ENCODE measurements at places on chromosomes 16 and 17.

- no peak for DNase-seq
Observed at GRCh38 chr17:74202938-74203337, 540 bp upstream of the RPL38 start.

DNA sequence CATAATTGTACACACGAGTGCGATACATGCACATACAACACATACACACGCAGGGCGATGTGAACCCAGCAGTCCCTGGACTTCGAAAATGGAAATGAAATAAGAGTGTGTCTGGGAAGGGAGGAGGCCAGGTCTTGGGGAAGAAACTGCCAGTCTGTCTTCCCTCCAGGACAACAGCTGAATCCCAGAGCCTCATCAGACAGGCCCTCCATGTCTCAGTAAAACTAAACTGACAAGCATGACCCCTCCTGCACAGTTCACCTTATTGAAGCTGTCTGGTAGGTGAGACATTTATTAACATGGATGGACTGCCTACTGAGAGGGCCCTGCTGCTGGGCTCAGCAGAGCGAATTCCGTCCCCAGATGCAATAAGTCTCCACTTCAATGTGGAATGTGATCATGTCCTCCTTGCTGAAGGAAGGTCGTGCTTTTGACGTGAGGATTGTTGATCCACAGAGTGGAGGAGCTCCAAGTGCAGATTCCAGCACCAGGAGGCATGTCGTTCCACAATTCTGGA, 117.4 kb downstream of the SOX9 start:
- no peak for DNase-seq

GRCh38 chr16:48864055-48864454, 254.1 kb upstream of the N4BP1 start:
- DNase-seq, result no peak

- no peak for DNase-seq
Observed at GRCh38 chr17:59641799-59642484, 22.2 kb downstream of the CLTC start.

DNA sequence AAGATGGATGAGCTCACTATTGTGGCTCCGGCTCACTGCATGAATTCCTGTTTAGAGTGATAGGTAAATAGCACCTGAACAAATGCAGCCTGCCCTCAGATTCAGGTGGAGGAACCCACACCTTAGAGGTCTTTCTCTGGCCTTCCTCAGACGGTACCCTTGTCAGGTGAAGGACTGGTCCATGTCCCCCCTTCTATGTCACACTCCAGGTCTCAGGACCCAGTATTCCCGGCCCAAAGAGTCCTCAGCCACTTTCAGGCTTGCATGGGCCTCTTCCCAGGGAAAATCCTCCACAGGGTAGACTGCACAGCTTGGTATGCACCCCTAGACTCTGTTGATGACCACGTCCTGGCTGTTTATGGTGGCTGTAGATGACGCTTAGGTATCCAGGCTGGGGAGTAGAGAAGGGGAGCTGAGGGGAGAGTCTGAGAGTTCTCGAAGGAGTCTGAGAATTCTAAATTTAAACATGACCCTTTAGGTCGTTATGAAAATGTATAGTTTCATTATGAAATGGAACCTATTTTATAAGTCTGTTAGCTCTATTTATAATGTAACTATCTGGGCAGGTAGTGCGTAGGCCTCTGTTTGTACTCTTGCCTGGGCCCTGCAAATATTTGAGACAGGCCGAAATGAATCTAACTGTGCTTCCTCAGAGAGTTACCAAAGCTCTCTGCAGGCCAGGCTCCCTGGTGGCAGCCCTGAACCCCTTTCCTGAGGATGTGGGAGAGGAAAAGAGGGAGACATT, 32.5 kb upstream of the CCR7 start:
- DNase-seq, result no peak

DNA sequence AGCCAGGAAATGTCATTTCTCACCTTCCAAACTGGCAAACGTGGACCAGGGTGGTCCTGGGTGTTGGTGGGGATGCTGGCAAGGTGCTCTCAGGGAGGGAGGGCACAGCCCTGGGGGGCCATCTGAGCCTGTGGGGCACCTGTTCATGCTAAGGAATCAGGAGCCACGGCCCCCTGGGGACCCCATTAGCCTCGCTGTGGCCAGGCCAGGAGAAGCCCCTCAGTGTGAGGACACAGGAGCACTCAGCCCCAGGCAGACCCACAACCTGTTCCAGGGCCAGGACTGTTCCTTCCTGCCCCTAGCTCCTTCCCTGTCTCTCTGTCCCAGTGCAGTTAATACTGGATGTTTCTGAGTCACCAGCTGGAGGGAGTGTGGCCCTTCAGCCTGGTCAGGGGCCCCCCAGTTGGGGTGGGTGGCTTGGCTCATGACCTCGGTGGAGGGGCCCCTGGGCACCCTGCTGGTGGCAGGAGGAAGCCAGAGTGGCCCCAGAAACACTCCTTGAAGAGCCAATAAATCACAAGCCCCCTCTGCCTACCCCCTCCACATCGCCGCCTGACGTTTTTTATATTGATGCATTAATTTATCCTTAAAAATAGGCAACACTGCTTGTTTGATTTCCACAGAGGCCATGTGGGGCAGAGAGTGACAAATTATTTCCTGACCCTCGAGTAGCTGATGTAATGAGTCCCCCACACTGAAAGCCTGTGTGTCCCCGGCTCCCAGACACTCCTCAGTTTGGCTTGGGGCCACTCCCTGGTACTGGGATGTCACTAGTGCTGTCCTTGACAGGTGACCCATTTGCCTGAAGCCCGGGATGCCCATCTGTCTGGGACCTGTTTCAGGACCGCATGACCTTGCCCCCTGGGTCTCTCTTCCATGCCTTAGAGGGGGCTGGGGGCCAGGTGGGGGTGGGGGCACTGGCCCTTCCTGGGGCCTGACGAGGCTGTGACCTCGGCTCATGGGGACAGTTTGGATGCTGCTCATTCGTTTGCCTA, 22.3 kb downstream of the ACTG1 start:
- no peak for DNase-seq

- no peak for DNase-seq
Observed at GRCh38 chr17:67280279-67280678, 35.3 kb upstream of the HELZ start.

DNA sequence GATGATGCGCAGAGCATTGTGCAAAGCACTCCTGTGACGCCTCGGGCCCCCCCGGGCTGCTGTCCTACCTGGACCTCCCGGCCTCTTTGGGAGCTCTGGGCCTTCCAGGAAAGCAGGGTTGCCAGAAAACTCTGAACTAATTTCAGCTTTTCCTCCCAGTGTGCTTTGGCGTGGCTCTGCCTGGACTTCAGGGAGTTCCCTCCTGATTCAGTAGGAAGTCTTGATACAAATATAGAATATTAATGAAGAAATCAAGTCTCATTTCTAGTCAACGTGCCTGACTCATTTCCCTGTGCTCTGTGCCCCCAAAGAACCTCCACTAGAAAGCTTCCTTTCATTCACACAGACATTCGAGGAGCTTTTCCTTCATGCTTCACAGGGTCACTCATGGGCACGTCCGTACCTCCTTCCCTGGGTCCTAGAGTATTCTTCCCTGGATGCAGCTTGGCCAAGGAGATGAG, 84.0 kb upstream of the NOL11 start:
- DNase-seq, result no peak

DNA sequence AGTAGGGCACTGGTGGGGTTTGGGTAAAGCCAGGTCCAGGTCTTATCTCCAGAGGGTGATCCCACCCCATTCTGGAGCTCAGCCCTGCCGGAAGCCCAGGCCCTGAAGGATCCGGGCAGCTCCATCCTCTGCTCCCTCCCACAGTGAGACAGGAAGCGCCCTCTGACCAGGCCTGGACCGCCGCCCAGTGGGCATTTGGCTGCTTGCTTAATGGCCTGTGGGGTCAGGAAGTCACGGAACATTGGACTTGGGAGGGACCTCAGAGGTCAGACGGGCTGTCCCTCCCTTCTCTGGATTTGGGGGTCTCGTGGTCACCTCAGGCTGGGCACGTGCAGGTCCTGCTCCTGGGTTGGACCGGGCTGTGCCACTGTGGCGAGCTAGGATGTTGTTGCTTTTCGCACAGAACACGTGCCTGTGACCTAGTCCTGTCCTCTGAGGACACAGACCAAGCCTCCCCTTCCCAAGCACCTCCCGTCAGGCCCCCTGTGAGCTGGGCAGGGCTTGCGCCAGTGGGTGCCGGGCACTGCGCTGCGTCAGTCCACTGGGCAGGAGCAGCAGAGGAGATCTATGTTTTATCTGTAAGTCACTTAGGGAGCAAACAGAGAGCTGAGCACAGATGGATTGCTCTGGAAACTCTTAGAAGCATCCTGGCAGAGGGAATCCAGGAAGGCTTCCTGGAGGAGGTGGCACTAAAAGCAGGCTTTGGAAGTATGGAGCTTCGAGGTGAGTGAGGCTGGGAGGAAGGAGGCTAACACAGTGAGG, 49.4 kb upstream of the GSE1 start:
- no peak for DNase-seq
